ENCODE measurements at places on chromosomes 5 and 9.

GRCh38 chr5:133797167-133797566, 171.3 kb downstream of the C5orf15 start:
- no peak for DNase-seq

- DNase-seq: no peak
These were observed 158.9 kb downstream of the HINT1 start for GRCh38 chr5:131005963-131006684.

DNA sequence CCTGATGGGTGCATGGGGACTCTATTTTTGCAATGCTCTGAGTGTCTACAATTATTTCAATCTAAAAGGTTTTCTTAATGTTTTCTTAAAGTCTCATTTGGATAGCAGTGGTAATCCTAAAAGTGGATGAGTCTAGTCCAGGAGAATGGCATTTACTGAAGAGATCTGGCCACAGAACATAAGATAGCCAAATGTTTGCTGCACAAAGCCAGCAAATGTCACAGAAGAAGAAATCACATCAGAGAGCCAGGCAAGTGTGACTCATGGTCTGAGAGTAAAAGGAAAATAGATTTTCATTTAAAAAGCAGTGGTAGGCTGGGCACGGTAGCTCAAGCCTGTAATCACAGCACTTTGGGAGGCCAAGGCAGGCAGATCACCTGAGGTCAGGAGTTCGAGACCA, 352.7 kb upstream of the GRAMD2B start:
- no peak for DNase-seq

DNA sequence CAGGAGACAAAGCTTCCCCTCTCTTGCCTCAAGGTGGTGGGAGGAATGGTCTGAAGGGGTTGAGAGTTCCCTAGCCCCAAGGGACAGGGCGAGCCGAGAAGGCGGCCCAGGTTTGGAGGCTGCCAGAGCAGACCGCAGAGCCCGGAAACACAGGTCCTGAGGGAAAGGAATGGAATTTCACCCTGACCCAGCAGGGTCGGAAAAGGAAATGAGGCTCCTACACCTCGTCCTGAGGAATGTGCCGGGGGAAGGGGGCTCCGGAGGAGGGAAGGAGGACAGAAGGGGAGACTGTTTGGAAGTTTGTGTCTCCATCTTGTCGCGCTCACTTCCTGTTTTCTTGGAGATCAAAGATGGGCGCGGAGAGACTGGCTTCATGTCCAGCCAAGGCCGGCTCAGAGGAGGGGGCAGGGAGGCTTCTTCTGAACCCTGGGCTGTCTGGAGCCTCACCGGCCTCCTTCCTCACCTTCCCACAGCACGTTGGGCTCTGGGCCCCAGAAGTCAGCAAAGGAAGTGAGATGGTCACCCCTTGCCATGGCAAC, 9.6 kb downstream of the ENG start:
- no peak for DNase-seq

DNA sequence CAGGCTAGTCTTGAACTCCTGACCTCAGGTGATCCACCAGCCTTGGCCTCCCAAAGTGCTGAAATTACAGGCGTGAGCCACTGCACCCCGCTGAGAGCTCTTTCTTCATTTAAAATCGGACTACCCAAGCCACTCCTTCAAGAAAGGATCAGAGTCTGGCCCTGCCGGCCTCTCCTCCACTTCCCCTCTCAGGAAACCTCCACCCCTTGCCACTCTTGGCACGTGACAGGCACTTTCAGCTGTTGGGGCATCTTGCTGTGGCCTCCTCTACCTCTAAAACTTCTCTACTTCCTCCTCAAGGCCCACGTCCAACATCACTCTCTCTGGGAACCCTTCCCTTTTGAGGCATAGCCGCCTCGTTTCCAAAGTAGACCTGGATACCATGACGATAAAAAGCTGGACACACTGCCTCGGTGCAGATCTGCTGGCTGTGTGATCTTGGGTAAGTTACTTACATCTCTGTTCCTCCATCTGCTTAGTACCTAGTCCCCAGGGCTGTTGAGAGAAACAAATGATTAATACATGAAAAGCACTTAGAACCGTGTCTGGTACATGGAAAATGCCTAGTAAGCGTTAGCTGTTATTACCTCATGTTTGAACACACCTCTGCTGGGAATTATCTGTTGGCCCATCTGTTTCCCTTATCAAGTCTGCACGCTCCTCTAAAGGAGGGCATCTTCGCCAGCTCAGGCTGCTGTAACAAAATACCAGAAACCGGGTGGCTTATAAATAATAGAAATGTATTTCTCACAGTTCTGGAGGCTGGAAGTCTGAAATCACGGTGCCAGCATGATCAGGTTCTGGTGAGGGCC, 55.3 kb downstream of the SMIM23 start:
- no peak for DNase-seq

- no peak for DNase-seq
These were observed 4.3 kb downstream of the BBLN start for GRCh38 chr9:128164307-128164885.

DNA sequence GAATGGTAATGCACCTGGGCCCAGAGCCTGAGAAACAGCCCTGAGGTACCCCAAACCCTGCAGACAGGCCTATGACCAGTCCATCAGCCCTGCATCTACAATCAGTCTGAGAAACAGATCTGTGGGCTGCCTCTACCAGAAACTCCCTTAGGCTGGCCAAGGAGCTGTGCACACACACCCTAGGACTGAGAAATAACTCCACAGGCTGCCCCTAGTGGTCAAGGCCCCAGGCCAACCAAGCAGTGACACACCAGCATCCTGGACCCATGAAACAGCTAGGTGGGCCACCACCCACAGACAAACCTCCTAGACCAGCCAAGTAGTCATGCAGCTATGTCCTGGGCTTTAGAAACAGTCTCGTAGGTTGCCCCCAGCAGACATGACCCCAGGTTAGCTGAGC, 253.6 kb upstream of the VLDLR start:
- DNase-seq: no peak

- no peak for DNase-seq
These were observed 1.8 kb upstream of the NTRK2 start for GRCh38 chr9:84667571-84668195.

GRCh38 chr9:124271660-124272059, 13.9 kb downstream of the NEK6 start:
- no peak for DNase-seq

- DNase-seq: no peak
These were observed 298.4 kb downstream of the PSAT1 start for GRCh38 chr9:78595200-78595945.

- DNase-seq: no peak
These were observed 22.0 kb upstream of the PIK3R1 start for GRCh38 chr5:68193481-68194036.

- DNase-seq: no peak
These were observed 11.7 kb downstream of the CAVIN4 start for GRCh38 chr9:100589582-100589981.

- DNase-seq: no peak
These were observed 24.1 kb downstream of the SARDH start for GRCh38 chr9:133713960-133714495.

GRCh38 chr5:98749046-98749445, 24.4 kb upstream of the RGMB start:
- DNase-seq: no peak

GRCh38 chr5:98556712-98557111, 216.8 kb upstream of the RGMB start:
- no peak for DNase-seq

GRCh38 chr5:88555674-88556073, 287.0 kb upstream of the TMEM161B start:
- DNase-seq: no peak

- no peak for DNase-seq
These were observed 364.1 kb upstream of the SLC30A5 start for GRCh38 chr5:68729678-68730077.

DNA sequence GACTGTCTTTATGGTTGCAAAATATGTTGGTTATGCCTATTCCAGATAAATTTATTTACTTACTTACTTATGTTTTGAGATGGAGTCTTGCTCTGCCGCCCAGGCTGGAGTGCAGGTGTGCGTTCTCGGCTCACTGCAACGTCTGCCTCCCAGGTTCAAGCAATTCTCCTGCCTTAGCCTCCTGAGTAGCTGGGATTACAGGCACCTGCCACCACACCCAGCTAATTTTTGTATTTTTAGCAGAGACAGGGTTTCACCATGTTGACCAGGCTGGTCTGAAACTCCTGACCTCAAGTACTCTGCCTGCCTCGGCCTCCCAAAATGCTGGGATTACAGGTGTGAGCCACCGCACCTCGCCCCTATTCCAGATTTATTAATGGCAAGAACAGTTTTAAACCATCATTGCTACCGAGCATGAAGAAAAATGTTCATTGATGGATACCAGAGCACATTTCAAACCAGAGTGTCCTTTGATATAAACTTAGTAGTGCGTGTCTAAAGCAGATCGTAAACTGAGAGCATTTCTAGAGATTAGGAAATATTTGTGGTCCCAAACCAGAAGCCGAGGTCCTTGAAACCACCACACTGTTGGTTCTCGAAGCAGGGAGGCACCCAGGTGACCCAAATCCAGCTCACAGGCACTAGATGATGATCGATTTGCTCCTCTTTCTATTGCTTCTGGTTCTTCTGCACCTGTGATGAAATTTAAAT, 85.2 kb downstream of the GRAMD2B start:
- no peak for DNase-seq

GRCh38 chr5:142106061-142106460, 2.5 kb upstream of the NDFIP1 start:
- DNase-seq: no peak

GRCh38 chr5:143121135-143121475, 282.4 kb downstream of the NR3C1 start:
- DNase-seq: no peak

- no peak for DNase-seq
These were observed 199.2 kb downstream of the TRIO start for GRCh38 chr5:14342306-14342705.

DNA sequence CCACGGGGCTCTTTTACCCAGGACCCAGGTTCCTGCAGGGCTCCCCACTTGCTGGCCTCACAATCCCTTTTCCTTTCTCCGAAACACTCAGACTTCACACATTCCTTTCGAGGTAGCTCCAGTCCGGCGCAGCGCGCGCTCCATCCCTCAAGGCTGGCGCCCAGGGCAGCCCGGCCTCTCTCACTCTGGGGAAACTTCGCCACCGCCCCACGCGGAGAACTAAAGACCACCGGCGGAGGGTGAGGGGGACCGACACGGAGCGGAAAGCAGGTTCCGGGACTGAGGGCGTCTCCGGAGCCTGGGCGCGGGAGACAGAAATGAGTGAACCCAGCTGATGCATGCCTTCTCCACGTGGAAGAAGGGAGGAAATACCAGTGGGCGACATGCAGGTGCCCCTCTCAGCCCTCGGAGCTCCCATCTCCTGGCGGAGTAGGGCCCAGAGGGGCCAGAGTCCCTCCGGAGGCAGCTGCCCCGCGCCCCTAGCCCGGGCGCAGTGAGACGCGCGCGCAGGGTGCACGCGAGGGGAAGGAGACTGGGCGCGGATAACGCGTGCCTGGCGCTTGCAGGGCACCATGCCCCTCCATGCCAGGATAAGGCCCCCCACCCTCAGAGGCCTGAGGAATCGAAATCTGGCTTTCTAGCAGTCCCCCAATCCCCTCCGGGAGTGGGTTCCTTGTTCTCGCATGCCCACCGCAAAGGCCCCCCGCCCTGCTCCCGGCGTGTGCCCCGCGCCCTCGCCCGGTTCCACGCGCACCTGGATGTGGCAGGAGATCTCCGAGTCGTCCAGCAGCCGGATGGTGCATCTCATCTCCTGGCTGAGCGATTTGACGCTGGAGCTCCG, 650 bp downstream of the FRMD3 start:
- DNase-seq: no peak

DNA sequence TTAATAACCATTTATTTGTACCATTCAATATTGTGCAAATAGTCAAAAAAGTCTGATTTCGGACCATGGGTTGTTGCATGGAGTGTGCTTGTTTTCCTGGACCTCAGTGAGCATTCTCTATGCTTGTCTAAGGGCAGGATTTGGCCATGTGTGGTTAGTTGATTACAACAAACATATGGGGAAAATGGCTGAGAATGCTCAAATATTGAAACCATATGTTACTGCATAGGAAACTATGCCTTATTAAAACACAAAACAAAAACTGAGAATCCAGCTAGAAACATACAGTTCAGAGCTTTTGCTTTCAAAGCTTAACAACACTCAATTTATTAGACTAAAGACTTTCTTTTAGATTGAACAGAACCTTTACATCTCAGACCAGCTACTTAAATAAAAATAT, 928.3 kb downstream of the NR2F1-AS1 start:
- no peak for DNase-seq

DNA sequence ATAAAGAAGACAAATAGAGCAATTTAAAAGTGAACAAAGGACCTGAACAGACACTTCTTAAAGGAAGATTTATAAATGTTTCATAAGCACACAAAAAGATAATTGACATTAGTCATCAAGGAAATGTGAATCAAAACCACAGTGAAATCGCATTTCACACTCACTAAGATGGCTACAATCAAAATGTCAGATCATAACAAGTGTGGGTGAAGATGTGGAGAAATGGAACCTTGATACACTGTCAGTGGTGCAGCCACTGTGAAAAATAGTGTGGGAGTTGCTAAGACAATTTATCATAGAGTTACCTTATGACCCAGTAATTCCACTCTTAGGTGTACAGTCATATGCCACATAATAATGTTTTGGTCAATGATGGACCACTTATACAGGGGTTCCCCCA, 54.5 kb upstream of the HTR4 start:
- no peak for DNase-seq

- no peak for DNase-seq
These were observed 123.7 kb downstream of the SNCAIP start for GRCh38 chr5:122435761-122436160.

DNA sequence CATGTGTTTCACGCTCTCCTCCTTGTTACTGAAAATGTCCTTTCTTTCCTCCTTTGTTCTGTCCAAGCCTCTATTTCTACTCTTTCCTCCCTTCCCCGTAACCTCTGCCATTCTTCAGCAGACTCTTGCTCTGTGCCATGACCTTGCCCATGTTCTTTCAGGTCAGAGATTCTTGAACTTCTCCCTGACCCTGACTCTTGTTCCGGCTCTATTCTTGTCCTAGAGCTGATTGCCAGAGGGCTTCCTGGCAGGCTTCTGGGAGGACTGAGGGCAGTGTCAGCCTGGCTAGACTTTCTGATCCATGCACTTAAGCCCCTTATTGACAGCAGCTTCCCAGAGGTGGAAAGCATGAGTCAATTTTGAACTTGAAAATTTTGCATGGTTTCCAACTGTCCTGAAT, 174.2 kb downstream of the TMEM161B start:
- no peak for DNase-seq

GRCh38 chr5:37005252-37005651, 128.7 kb downstream of the NIPBL start:
- no peak for DNase-seq

- no peak for DNase-seq
These were observed 27.2 kb downstream of the FBXW2 start for GRCh38 chr9:120765910-120766425.

GRCh38 chr5:59620535-59621212, 272.9 kb downstream of the PDE4D start:
- DNase-seq: no peak
